ENCODE measurements at places on chromosomes 16 and 17. TPM values are rescaled to one million over a fixed set of nuclear protein-coding genes. Genes with fewer than 3 reads are reported as not detected.

GRCh38 chr17:7551396-7551795, 2.5 kb downstream of the TNFSF12 start:
- no peak for DNase-seq

- no peak for DNase-seq
Observed at GRCh38 chr17:47404875-47405274, 81.1 kb downstream of the EFCAB13 start.

Gene UMOD
- total RNA-seq: not detected

Gene TM4SF5
- not detected for total RNA-seq

GRCh38 chr17:32489320-32490100, 2.7 kb downstream of the CDK5R1 start:
- no peak for DNase-seq

Gene SLFN13
- total RNA-seq: 34.0 TPM

DNA sequence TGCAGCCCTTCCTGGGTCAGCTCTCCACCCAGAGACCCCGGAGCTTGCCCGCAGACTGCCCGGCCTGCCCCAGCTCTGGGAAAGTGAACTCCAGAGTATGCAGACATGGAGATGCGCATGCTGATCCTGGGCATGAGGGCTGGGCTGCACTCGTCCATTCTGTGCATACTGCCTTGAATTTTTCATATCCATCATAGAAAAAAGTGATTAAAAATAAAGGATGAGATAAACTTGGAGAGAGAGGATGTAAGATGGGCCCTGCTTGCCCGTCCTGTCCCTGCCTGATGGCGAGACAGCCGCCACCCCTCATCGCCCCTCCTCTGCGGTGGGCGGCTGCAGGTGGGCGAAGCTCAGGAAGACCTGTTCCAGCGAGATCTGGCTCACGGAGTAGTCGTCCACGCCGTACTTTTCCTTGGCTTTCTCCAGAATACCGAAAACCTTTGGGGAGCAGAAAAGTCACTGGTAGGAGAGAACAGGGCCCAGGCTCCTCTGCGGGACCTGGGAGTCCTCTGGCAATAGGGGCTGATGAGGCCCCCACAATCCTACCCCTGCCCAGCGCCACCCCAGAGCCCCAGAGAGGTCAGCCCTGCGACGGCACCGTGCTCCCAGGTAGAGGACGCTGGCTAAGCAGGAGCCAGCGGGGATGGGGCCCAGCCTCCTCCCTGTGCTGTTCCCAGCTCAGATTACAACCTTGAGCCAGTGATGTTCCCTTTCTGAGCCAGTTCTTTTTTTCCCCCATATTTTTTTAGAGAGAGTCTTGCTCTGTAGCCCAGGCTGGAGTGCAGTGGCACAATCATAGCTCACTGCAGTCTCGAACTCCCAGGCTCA, 8.7 kb upstream of the RNPS1 start:
- no peak for DNase-seq

- DNase-seq: no peak
Observed at GRCh38 chr17:82889496-82890338, 49.9 kb upstream of the ZNF750 start.

- no peak for DNase-seq
Observed at GRCh38 chr16:82605863-82606620, 20.7 kb upstream of the CDH13 start.

GRCh38 chr17:39145143-39145542, 6.3 kb downstream of the PLXDC1 start:
- no peak for DNase-seq

All from A673 (cell line).